ENCODE measurements at places on chromosomes 4 and X.

DNA sequence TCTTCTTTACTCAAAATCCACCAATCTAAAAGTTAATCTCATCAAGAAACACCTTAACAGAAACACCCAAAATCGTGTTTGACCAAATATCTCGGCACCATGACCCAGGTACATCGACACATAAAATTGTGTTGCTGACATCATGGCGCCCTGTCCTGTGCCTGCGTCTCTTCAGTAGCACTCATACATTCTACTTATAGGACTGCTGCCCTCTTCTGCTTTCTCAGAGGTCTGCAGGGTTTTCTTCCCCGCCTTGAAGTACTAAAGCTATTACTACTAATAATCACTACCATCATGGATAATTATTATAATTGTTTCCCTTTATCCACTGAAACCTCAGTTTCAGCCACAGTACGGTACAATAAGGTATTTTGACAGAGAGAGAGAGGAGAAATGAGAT, 1403.1 kb upstream of the TENM3 start:
- DNase-seq: no peak

DNA sequence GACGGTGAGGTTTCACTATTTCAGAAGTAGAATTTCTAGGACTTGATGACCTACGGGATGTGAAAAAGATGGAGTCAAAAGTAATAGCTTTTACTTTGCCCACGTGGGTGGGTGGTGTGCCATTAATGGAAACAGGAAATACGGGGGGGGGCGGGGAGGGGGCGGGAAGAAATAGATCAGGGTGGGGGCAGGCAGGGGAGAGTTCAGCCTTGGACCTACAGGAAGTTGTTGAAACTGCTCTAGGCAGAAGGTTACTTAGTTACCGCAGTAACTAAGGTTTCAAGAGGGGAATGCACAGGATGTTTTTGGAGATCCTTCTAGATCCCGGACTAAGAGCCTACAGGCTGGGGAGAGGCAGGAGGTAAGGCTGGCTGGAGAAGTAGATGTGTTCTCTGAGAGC, 3.6 kb upstream of the FHL1 start:
- DNase-seq: no peak

- DNase-seq: no peak
These were observed 188.9 kb downstream of the ASMT start for GRCh38 chrX:1803741-1804140.

DNA sequence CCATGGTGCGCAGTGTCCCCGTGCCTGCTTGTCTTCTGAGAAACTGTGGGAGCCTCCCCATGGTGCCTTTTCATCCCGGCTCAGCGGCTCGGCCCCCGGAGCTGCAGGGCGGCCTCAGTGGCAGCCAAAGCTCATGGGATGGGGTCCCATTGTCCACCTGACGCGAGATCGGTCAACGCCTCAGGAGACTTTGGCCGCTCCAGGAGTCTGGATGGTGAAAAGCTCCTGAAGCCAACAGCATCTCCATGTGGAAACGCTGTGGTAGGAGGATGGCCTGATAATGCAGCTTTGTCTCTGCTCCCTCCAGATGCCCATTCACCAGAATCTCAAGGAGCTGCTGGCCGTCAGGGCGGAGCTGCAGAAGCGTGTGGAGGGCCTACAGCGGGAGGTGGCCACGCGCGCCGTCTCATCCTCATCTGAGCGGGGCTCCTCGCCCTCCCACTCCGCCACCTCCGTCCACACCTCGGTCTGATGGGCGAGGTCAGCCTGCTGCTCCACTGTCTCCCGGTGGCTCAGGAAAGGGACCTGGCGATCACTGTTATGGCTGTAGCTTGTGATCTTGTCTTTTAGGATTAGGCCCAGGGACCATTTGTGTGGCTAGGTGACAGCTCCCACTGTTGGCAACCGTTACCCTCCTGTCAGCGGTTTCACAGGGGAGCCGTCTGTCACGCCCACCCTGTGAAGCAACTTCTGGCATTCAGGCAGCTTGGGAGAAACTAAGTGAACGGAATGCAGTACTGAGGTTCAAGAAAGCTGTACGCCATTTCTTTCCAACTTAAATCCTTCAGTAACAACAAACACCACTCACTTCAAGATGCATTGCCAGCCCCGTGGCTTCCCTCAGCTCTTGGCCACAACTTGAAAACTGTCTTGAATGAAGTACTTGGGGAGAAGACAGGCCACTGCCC, 69.3 kb downstream of the MTMR1 start:
- DNase-seq: no peak

DNA sequence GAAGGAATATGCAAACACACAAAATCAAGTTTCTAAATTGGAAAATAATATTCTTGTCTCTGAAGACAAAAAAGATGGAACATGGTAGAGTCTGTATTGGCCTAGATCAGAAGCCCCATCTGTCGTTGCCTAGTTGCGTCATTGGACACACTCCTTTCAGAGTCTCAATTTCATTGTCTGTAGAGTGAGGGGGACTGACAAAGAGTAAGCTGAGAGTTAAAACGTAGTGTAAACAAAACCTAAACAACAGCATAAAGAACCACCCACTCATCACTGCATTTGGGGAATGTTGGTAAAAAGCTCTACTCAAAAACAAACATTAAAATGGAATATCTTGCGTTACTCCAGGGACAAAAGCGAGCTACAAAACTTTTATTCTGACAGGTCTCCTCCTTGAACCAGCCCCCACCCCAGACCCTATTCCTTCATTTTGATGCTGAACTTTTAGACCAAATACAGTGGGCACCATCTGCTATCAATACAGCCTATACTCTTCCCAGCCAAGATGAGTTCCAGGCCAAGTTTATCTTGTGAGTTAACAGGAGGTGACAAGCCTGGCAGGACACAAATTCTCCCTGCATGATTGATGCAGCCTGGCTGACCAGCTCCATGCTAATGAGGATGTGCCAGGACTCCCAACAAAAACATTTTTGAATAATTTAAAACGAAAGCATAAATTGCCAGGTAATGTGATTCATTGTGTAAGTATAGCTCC, 125.2 kb downstream of the COL25A1 start:
- no peak for DNase-seq

- peak; percentile 32 for DNase-seq
These were observed 2.5 kb upstream of the RS1 start for GRCh38 chrX:18674417-18674787.

- DNase-seq: no peak
These were observed 49.6 kb downstream of the KLHL13 start for GRCh38 chrX:118066867-118067515.

- no peak for DNase-seq
These were observed 93.8 kb downstream of the GATB start for GRCh38 chr4:151667048-151667447.

DNA sequence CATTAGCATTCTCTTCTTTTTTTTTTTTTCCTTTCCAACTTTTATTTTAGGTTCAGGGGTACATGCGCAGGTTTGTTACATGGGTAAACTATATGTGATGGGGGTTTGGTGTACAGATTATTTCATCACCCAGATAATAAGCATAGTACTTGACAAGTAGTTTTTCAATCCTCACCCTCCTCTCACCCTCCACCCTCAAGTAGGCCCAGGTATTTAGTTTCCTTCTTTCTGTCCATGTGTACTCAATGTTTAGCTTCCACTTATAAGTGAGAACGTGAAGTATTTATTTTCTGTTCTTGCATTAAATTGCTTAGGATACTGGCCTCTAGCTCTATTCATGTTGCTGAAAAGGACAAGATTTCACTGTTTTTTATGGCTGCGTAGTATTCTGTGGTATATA, 140.8 kb upstream of the PGRMC2 start:
- DNase-seq: no peak

DNA sequence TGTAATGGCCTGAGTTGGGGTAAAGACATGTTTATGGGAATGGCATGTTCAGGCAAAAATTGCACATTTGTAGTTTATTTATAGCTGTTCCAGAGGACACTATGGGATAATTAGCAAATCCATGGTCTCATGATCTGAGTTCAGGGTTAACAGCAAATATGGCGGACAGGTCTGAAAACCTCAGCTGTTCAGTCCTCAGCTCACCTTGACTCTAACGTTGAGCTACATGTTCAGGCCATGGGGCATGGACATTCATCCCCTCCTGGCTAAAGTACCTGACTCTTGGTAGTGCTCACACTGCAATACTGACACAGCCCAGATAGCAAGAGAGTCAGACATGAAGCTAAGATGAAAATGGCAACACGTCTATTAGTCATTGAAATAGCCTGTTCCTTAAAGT, 161.6 kb upstream of the GPC4 start:
- DNase-seq: no peak

GRCh38 chrX:20595928-20596575, 329.3 kb upstream of the RPS6KA3 start:
- no peak for DNase-seq

DNA sequence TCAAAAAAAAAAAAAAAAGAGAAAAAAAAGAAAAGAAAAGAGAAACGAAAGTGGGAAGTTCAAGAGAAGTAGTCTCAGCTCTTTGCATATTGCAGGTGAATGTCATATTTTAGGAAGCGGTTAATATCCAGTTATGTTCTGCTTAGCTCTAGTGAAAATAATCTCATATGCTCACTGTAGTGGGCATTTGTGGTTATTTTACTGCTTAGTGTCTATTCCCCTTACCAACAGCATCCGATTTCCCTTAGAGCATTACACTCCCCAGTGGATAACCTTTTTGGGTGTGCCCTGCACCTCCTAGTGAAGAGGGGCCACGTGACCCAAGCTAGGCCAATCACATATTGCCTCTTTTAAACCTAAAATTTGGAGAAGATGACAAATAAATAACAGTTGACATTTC, 111.2 kb upstream of the ZNF827 start:
- DNase-seq: no peak

- DNase-seq: no peak
These were observed 512.2 kb upstream of the INTU start for GRCh38 chr4:127120441-127121090.

GRCh38 chrX:19683817-19684216, 168.5 kb upstream of the MAP3K15 start:
- no peak for DNase-seq

- DNase-seq: no peak
These were observed 4.5 kb upstream of the TREX2 start for GRCh38 chrX:153450114-153450948.

DNA sequence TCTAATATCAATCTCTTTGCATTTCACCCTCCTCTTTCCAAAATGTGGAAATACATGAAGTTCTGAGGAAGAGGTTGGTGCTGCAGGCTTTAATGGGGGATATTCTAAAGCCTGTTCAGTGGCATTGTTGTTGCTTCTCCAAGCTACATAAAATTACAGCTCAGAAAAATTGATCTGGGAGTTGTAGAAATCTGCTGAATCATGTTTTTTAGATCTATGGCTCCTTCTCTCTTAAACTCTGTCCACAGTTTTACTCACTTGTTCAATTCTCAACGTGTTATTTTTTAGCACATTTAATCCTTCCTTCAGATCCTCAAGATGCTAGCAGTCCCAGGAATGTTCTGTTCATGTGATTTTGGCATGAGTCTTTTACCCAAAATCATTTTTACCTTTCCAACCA, 949.5 kb upstream of the ADGRL3 start:
- DNase-seq: no peak

DNA sequence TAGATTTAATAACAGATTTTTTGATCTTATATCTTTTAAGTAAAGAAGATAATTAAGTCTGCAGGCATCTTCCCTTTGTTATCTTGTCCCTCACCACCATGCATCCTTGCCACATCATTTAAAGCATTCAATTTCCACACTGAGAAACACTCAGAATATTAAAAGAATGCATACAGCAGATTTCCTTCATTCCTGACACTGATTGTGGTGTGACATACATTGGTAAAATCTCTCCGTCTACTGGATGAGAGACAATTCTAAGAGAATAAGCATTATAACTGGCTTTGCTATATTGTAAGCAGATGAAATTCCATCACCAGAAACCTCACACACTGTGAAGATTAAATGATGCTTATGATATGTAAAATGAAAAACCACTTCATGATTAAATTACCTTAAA, 97.4 kb upstream of the TRPC5OS start:
- no peak for DNase-seq
